Frontal cortex (tissue), 4 donors: ENCODE measurements at places on chromosomes 2 and 18. TPM values are rescaled to one million over a fixed set of nuclear protein-coding genes. Genes with fewer than 3 reads are reported as not detected.

DNA sequence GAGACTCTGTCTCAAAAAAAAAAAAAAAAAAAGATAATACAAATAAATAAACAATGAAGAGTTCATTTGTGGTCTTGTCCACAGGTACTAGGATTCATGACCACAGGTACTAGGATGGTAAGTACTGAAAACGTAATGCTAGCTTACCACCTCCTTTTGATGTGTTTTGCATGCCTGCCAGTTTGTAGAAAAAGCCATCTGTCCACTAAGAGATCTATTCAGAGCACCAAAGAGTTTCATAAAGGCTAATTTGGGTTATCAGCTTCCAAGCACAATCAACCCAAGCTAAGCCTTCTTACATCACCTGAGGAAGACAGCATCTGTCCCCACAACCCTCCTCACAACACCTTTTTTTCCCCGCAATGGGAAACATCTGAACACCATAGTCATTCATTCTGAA, 477.2 kb downstream of the ZEB2 start:
- DNase-seq = no peak

DNA sequence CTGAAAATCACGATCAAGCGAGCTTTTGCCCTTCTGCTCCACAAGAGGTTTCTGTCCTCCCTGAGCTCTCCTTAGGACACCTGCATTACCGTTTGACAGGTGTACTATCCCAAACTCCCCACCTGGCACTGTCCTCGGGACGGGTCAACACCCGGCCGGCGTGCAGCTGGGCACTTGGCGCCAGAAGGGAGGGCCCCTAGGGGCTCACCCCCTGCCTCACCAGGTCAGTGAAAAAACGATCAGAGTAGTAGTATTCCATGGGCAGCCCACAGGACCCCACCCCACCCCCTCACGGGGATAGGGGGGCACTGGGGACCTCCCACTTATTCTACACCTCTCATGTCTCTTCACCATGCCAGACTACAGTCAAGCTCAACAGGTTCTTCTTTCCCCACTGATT, 117.6 kb upstream of the ANKRD30BL start:
- no peak for DNase-seq

DNA sequence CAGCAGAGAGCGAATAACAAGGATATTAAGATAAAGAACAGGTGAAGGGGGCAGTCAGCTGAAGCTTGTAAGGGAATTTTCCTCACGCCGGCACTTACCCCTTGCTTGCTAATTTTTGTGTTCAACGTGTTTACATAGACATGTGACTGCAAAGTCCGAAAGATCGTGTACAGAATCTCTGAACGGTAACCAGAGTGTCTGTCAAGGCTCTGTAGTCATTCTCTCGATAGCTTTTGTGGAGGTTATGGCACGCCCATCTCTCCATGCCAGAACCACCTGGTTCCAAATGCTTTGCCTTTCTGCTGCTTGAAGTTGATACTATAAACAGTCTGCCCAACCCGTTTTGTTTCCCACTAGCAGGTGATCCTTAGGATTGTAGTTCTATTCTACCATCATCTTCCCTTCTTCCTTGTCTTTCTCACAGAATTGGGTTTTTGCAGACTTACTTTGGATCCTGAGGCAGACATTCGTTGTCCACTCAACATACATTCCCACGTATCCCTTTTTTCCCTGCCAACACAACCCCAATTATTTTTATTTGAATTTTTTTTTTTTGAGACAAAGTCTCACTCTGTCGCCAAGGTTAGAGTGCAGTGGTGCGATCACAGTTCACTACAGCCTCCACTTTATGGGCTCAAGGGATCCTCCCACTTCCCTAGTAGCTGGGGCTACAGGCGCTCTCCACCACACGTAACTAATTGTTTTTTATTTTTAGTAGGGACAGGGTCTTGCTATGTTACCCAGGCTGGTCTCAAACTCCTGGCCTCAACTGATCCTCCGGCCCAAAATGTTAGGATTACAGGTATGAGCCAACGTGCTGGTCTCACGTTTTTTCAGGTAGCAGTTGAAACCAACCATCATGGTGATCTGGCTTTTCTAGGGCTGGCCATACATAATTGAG, 1.3 kb upstream of the USP34 start:
- DNase-seq = no peak

- no peak for DNase-seq
Observed at GRCh38 chr18:66993492-66993891, 389.6 kb upstream of the CDH19 start.

DNA sequence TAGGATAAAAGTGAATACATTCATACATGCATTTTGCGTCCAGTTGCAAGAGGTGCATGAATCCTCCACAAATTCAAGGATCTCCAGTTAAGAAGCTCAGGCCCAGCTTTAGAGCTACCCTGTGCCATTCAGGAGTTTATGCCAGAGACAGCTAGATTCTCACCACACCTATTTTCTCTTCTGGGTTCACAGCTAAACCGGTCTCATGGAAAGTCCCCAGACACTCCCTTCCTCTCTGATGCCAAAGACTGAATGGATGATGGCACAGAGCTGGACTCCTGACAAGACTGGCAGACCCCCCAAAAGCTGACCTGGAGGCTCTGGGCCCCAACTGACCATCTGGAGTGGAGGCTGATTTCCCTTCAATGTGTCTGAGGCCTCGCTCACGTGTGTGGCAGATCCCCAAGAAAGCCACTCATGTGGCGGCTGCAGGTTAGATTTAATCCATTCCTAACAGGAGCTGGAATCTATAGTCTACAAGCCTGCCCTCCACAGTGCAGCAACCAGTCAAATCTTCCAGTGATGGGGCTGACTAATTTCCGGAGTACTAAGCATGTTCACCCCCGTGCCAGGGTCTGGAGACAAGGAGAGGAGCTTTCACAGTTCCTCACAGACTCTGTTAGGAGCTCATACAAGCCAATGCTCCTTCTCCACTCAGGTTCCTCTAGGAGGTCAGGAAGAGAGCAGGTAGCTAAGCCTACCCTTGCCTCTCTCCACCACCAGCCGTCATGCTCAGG, 257.1 kb downstream of the BCL11A start:
- DNase-seq = no peak

The CNDP1 gene
- under 0.01 TPM for total RNA-seq

The SAG gene
- total RNA-seq = 0.82 TPM

The SERPINB13 gene
- total RNA-seq = 0.41 TPM

DNA sequence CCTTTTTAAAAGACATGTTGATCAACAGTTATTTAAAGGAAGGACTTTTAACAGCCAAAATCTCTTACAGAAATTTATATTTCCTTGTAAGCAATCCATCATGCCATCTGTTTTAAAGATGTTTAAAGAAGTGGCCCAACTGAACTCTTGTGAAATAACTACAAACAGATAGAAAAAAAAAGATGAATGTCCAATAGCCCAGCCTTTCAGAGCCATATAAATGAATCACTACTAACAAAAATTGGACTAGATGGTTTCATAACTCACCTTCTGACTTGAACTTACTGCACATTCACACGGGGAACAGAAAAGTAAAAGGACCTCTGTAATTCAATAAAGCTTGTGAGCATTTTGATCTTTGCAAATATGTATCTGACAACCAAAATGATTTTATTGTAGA, 319.0 kb upstream of the CHAC2 start:
- DNase-seq = no peak
